ENCODE measurements at places on chromosomes 2 and 18.

DNA sequence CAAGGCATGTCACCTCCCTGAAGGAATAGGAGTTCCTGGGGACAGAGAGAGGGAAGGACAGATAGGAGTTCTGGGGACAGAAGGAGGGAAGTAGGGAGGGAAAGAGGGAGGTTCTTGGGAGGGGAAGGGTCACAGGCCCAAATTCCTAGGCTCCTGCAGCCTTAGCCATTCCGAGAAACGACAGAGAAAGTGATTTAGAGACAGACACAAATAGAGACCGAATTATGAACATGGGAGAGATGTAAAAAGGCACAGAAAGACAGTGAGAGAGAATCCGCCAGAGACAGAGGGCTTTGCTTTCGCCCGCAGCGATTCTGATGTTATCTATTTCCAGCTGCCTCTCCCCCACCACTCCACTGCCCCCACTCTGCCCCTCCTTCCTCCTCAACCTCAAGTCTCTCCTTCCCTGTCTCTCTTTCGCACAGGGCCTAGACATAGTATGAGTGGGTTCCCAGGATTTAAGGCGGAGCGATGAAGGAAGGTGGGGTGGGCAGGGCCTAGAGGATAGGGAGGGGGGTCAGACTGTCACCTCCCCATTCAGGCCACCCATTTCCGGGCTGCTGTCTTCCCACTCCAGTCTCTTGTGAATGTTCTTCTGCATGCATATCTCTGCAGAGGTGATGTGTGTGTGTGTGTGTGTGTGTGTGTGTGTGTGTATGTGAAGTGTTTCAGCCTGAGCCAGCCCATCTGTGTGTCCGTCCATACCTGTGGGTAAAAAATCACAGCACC is 3.3 kb upstream of the WNT6 start:
- no peak for DNase-seq

DNA sequence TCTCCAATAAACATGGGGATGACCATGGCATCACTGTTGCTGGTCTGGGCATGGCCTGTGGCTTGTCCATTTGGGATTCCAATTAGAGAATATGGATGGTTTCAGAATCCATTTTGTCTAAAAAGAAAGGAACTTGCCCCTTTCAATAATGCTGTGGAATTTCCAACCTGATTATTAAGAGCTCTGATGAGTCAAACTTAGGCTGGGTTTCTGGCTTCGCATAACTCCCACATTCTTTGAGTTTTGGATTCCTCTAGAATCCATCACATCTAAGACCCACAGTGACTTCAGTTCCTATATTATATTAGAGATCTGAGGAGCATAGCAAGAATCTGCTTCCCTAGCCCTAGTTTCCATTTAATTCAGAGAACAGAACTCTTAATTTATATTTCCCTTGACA is 531.5 kb downstream of the TNS1 start:
- DNase-seq: no peak

DNA sequence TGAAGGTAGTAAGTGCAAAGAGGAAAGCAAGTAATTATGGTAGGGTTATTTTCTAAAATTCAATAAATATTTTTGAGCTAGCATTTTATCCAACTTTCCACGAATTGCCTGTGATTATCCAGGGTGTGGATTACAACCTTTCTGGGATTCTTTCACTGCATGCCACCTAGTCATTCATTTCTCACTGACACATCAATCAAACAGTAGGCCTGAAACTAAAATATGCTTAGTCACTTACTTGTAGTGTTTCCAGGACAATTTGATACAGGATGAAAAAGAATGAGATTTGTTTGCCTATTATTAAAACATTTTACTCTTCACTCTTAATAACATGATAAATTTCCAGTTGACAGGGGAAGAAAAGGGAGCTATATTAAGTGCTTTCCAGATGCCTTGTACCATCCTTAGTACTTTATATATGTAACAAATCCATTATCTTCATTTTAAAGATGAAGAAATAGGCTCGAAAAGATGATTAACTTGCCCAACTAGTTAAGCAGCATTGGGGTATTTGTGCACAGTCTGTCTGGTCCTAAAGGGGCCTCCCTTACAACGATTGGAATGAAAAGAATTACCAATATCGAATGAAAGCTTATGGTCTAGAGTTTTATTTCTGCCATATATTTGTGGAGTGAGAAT is 70.4 kb downstream of the KCTD1 start:
- no peak for DNase-seq

GRCh38 chr18:70368903-70369302 is 80.1 kb downstream of the SOCS6 start:
- DNase-seq: no peak

- no peak for DNase-seq
Observed at GRCh38 chr18:11789716-11790510, 61.3 kb upstream of the CHMP1B start.

Data from activated CD4-positive, alpha-beta T cell treated with anti-CD3 and anti-CD28 coated beads, Interleukin-2, amount 50 U/mL, for 16 hours (primary cell).